ENCODE measurements at places on chromosomes 16 and 17.
A peak's percentile ranks its signal among the peaks of the same experiment; 100 is the strongest.

GRCh38 chr16:23424292-23424958, 28.6 kb downstream of the COG7 start:
- DNase-seq: no peak

DNA sequence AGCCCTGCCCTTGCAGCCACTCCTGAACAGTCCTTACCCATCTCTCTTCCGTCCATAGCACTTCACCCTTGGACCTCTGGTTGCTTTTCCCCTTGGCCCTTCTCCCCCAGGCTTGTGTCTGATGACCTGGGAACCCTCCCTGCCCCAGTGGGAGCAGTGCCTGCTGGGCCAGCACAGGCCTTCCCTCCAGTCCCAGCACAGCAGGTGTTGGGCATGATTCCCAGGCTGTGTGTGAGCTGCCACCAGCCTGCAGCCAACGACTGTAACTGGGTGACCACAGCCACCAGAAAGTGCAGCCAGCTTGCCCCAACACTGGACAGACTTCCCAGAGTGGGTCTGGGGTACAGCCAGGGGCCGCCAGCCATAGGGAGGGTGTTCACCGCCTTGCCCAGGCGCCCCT, 30.0 kb downstream of the CRAMP1 start:
- no peak for DNase-seq

GRCh38 chr17:9322326-9322725, 253.3 kb downstream of the STX8 start:
- no peak for DNase-seq

DNA sequence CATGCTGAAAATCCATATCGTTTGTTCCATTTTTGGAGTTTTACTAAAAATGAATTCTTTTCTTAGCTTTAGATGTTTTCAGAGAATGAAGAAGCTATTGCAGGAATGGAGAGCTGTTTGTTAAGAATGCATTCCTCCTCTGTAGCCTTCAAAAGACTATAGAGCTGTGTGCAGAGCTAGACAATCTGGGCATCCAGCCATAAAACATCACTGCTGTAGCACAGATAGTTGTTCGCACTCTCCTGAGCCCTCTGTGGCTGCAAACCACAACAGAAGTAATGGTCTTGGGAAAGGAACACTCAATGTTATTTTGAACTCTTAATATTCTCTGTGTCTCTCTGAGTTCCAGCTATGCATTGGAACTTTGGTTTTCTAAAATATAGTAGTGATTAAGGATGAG, 4.9 kb downstream of the TNRC6C start:
- peak; percentile 33 for DNase-seq

GRCh38 chr17:82985973-82986372, 93.4 kb upstream of the METRNL start:
- peak; percentile 18 for DNase-seq

DNA sequence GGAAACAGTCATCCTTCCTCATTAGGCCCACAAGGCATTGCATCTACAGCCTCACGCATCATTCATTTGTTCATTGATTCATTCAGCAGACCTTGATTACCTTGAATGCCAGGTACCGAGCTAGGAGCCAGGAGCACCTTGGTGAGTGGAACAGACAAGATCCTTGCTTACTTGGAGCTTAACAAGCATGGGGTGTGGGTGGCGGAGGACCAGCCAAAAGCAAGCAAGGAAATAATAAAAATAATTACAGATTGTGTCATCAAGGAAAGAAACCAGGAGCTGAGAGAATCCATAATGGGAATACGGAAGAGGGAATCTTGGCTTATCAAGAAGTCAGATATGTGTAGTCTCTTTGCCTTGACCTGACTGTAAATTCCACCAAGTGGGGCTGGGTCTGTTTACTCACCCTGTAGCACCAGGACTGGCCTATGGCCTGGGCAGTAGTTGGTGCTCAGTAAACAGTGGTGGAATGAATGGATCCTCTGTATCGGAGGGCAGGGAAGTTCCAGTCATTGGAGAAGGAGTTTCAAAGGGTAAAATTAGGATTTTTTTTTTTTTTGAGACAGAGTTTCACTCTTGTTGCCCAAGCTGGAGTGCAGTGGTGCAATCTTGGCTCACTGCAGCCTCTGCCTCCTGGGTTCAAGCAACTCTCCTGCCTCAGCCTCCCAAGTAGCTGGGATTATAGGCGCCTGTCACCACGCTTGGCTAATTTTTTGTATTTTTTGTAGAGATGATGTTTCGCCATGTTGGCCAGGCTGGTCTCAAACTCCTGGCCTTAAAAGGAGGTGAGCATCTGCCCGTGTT, 157.7 kb downstream of the MSI2 start:
- no peak for DNase-seq

- DNase-seq: no peak
These were observed 136.4 kb downstream of the ABCC6 start for GRCh38 chr16:16086653-16087446.

GRCh38 chr16:78566397-78567073, 467.1 kb downstream of the WWOX start:
- DNase-seq: no peak
